Colonic mucosa (tissue), 4 donors: ENCODE measurements at places on chromosomes 11 and 22. TPM values are rescaled to one million over a fixed set of nuclear protein-coding genes. Genes with fewer than 3 reads are reported as not detected.

GRCh38 chr11:79129702-79130101 lies 311.1 kb downstream of the TENM4 start:
- DNase-seq = no peak

DNA sequence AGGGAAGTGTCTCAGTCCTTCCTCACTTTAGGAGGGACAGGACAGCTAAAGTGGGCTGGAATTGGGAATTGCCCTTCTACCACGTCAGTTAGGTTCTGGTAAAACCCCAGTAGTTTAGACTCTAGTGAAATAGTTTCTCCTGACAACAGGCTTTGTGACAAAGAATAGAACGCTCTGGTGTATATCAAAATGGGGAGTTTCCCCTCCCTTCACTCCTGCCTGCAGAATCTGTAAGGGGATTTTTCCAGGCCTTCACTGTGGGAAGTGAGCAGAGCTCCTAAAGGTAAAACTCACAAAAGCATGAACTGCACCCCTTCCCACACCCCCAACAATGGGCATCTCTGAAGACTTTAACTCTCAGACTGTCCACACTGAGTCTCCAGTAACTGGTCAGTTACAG lies 460.9 kb upstream of the LRRC4C start:
- DNase-seq = no peak

GRCh38 chr11:33982661-33983060 lies 68.9 kb upstream of the CAPRIN1 start:
- no peak for DNase-seq

DNA sequence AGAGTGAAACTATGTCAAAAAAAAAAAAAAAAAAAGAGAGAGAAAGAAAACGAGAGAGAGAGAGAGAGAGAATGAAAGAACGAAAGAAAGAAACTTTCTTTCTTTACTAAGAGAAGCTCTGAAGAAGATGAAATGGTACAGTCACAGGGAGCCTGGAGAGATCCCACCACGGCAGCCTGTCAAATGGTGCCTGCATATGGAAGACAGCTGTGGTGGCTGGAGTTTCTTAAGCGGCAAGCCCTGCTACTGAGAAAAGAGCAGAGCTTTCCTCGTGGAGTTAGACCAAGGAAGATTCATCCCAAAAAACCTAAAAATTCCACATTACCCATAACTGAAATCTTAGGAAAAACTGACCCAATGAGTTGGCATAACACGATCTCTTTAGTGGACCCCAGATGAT lies 66.7 kb downstream of the MICAL3 start:
- no peak for DNase-seq

- DNase-seq = peak; percentile 91
Measured at GRCh38 chr11:126303623-126304456, at the start of gene DCPS. Gene DCPS (plus strand): TSS chr11:126304060. CDS start chr11:126304081, 21 bp downstream.

DNA sequence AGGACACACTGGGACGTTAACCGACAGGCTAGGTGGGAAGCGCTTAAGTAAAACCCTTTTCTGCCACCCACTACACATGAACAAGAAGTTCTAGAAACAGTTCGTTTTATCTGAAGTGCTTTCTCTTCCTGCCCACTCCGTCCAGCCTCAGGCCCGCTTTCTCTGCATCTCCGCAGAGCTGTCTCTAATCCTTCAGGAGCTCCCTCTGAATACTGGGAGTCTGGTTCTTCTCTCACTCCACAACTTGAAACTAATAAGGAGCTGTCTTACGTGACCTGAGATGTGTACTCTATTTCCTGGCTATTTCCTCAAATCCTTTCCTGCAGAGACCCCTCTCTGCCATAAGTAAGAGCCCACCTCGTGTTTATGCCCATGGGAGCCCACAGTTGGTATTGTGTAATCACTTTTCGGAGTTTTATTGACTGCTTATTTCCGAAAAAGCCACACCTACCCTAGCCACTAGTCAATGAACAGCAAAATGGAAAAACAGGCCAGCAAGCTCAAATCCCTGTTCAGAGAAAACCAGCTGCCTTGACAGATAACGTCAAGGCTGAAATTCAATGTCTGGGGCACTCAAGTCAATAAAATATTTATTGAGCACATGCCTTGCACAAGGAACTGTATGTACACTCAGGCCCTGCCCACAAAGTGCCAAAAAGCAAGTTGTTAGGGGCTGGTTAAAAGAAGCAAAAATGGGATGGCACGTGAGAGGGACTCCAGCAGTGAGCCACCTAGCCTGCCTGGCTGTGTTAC lies 4.9 kb downstream of the PC start:
- DNase-seq = no peak

Gene KMT5B
- total RNA-seq = 42.6 TPM

- DNase-seq = no peak
Measured at GRCh38 chr11:118915941-118916841, 9.5 kb downstream of the BCL9L start.

DNA sequence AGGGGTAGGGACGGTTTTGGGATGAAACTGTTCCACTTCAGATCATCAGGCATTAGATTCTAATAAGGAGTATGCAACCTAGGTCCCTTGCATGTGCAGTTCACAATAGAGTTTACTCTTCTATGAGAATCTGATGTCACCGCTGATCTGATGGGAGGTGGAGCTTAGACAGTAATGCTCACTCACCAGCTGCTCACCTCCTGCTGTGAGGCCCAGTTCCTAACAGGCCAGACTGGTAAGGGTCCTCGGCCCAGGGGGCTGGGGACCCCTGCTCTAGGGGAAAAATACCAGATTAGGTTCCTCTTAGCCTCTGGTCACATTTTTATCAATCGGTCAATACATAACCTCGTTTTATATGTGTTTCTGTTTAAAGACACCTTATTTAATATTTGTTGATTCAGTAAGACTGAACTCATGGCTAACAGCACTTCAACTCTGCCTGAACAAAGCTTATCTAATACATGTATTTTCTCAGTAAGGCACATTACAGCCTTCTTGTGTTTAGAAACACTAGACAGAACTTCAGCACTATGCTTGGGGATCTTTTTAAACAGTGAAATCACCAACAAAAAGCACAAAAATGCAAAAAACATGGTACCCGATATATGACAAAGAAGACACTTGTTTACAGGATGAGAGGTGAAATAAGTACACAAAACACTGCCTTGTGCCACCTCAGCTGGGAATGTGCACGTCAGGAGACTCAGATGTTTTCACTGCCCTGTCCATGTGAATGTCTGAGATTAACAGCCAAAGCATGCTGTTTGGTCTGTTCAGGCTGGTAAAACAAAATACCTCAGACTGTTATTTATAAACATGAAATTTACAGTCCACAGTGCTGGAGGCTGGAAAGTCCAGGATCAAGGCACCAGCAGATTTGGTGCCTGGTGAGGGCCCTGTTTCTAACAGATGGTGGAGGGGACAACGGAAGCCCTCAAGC lies 107.5 kb downstream of the USP35 start:
- no peak for DNase-seq

DNA sequence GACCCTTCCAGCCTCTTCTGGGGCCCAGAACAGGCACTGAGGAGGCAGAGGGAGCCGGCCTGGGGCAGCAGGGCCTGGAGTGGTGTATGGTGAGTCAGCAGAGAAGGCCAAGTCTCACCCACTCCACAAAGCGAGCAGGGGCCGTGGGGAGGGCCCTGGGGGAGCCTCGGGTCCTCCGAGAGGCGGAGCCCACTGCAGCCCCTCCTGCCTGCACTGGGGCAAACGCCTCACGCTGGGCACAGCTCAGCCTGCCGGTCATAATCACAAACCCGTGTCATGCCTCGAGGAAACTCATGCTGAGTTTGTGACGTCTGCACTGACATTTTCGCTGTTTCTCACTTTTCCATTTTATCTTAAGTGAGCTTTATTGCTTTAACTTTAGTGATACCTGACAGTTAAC lies 38.4 kb downstream of the TOLLIP start:
- no peak for DNase-seq

DNA sequence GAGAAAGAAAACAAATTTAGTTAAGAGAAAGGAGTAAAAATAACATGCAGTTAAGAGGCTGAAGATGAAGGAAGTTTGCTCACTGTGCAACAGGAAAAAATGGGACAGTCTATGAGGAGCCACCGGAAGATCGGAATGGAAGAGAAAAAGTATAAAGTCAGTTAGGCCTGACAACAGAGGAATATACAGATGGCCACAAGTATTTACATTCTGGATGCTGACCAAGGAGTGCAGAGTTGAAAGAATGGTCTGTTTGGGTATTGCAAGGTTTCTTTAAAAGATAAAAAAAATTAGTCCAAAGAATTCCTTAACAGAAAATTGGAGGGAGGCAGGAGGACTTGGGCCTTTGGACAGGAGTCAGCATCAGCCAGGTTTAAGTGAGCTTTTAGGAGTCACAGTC lies 37.5 kb downstream of the RBFOX2 start:
- DNase-seq = no peak

Gene SCUBE1
- total RNA-seq = 5.6 TPM

Gene RIBC2
- 6.7 TPM for total RNA-seq

GRCh38 chr22:45969414-45969799 lies 7.6 kb downstream of the WNT7B start:
- DNase-seq = no peak

GRCh38 chr11:47606731-47607130 lies 12.5 kb upstream of the C1QTNF4 start:
- no peak for DNase-seq

Gene GTSE1
- total RNA-seq = 7.8 TPM

GRCh38 chr22:49897015-49897684 lies 21.1 kb downstream of the ALG12 start:
- DNase-seq = no peak

GRCh38 chr11:46006418-46007070 lies 84.1 kb downstream of the LARGE2 start:
- peak; percentile 41 for DNase-seq

Gene RRAS2
- total RNA-seq = 26.9 TPM

Gene LDHAL6A
- total RNA-seq = not detected

GRCh38 chr11:17579451-17579850 lies 32.4 kb downstream of the OTOG start:
- peak; percentile 15 for DNase-seq

GRCh38 chr11:31806186-31806927 lies 4.8 kb downstream of the PAX6 start:
- peak; percentile 9 for DNase-seq

- DNase-seq = no peak
Measured at GRCh38 chr22:23862103-23862502, 4.4 kb downstream of the SLC2A11 start.

Gene NFAM1
- 2.1 TPM for total RNA-seq

GRCh38 chr22:49322861-49323622 lies 504.6 kb downstream of the BRD1 start:
- no peak for DNase-seq

Gene PANX3
- not detected for total RNA-seq

Gene RHOD
- total RNA-seq = 8.5 TPM

- DNase-seq = no peak
Measured at GRCh38 chr11:103863497-103863896, 172.9 kb upstream of the DDI1 start.

Gene SEPTIN3
- total RNA-seq = 0.69 TPM
